Cerebellar nuclear complex (tissue), 1 donor: ENCODE measurements at places on chromosomes 16 and 17.

DNA sequence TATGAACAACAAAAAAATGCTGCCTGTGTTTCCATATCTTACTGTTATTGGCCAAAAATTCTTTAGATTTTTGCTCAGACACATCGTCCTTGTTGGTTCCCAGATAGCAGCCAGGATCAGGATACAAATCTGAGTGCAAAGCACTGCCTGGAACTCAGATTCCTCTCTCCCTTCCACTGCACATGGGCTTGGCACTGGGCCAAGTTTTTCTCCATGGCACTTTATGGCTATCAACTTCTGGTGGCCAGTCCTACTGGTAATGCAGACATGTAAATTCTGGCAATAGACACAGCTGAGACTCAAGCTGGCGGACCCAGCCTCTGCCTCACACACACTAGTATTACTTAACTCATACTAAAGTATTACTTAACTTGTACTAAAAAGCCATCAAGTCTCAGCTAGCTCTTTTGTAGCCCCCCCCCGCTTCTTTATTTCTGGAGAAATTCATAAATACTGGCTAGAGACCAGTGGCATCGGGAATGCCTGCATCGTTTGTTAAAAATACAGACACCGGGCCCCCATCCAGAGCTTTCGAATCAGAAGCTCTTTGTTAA, 181.2 kb upstream of the COX10 start:
- DNase-seq = no peak

DNA sequence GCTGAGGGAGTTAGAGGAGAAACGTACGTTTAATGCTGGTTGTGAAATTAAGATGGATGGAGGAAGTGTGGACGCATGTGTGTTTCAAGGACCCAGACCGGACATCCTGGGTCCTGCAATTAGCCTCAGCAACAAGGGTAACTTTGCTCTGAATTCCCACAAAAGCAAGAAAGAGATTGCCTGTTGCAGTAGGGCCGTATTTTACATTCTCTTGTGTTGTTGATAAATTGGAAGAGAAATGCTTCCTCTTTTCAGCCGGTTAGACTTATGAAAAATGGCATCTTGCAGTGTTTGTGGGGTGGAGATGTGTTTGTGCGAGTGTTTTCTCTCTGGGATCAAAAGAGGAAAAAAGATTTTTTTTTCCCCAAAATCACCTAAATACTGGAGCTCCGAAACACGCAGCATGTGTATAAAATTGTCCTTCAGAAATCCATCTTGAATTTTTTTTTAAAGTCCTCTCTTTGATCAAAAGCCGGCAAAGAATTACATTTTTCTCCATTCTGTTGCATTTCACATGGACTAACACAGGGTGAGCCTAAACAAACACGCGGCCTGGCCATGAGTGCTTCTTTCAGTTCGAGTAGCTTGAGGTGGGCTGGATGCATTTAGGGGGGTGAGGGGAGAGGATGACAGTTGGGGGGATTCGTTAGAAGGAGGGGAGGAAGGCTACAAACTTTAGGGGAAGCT, 251.6 kb downstream of the C16orf95 start:
- no peak for DNase-seq

- no peak for DNase-seq
Measured at GRCh38 chr17:83190004-83190385, 110.6 kb downstream of the METRNL start.

- DNase-seq = no peak
Measured at GRCh38 chr16:19119564-19119963, 5.8 kb downstream of the ITPRIPL2 start.

- DNase-seq = no peak
Measured at GRCh38 chr16:20089246-20089965, 15.7 kb upstream of the GPR139 start.
